CD4-positive, CD25-positive, alpha-beta regulatory T cell (primary cell): ENCODE measurements at places on chromosomes 11 and 22.

DNA sequence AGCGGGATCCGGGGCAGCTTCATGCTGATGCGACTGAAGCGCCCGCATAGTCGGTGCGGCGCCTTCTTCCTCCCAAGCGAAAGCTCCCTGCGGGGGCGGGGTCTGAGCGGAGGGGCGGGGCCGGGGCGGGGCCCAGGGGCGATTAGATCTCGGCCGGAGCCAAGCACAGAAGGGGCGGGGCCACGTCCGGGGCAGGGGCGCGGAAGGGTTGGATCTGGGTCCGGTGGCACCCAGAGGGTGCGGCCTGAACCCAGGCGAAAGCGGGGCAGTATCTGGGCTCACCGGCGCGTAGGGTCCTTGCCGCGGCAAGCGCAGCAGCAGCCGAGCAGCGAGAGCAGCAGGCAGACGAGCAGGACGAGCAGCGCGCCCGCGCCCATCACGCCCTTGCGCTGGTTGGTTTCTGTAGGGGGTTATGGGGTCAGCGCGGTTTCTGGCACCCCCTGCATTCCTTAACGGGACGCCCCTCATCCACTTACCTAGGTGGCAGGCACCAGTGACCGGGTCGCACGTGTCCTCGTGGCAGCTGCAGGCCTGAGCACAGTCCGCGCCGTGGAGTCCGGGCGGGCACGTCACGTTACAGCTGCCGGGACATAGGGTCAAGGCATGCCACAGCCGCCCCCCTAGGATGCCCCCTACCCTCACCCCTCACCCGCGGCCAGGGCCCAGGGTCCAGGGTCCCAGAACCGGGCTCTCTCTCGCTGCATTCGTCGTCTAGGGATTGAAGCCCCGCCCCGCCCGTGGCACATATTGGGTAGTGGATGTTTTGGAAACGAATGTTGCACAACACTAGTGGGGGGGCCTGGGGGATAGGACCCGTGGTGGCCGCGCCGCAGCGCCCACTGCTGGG lies 8.1 kb downstream of the SCARF2 start:
- DNase-seq = peak; percentile 79

DNA sequence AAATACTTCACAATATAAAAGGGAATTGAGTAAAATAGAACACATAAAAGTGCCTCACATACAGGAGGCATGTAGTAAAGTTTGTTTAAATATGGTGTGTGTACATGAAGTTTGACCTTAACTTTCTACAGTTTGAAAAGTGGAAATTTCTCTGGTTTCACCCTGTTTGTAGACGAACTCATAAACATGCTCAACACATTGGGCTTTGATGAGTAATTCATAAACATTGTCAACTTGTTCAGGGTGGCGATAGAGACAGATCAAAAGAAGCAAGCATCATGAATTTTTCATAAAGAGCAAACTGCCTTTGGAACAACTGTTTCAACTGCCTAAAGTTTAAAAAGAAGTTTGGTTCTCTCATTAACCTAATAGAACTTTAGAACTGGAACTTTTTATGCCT lies 9.1 kb downstream of the SLN start:
- DNase-seq = no peak

- peak; percentile 77 for DNase-seq
These were observed 4.4 kb upstream of the PRR5 start for GRCh38 chr22:44697423-44698141.

GRCh38 chr11:66766681-66767080 lies 37.7 kb upstream of the SPTBN2 start:
- DNase-seq = no peak

DNA sequence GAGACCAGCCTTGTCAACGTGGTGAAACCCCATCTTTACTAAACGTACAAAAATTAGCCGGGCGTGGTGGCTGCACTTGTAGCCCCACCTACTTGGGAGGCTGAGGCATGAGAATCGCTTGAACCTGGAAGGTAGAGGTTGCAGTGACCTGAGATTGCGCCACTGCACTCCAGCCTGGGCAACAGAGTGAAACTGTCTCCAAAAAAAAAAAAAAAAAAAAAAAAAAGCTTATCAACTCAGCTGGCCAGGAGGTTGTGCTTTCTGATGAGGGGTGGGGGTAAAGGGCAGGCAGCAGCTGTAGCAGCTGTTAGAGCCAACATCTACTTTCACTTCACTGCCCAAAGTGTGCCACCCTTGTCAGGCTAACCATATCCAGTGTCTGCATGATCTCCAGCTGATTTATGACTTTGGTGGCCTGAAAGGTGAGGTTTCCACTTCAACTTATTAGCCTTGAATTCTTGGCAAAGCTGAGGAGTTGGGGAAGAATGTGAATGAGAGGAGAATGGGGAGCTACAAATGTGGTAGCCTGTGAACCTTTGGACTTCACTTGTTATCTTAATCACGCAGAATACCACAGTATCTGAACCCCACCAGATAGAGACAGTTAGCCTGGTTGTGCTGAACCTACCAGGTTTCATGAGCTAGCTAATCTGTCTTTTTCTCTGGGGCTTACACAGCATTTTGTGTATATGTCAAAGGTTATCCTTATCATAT lies 19.6 kb downstream of the RNF121 start:
- DNase-seq = no peak

- DNase-seq = no peak
These were observed 5.1 kb downstream of the CHRNA10 start for GRCh38 chr11:3666023-3666530.

DNA sequence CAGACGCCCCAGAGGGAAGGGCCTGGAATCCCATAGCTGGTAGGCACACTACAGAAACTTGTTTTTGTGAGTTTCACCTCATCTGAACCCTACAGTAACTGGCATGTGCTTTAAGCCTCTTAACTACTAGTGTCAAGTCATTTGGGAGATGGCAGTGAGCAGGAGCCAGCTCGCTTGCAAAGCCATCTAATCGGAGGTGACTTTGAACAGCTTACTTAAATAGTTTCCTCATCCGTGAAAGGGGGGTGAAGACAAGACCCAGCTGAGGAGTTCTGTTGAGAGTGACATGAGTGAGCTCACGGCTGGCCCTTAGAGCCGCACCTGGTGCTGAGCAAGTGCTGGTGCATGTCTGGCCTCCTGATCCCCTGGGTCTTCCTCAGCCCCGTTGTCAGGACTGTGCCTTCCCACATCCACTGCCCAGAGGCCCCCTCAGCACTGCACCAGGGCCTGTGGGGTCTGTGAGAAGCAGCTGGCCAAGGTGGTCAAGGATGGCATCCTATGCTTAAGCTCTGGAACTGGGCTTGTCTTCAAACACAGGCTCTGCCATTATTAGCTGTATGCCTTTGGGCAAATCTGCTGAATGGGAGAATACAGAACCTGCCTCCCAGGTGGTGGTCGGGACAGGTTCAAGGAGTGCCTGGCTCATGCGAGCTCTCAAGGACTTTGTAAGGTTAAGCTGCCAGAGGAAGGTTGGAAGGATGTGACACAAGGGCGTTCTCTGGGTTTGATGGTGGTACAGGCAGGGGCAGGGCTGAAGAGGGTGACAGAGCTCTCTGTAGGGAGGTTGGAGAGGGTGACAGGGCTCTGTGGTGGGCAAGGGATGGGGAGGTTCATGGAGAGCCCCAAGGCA lies 27.3 kb downstream of the INCENP start:
- no peak for DNase-seq

DNA sequence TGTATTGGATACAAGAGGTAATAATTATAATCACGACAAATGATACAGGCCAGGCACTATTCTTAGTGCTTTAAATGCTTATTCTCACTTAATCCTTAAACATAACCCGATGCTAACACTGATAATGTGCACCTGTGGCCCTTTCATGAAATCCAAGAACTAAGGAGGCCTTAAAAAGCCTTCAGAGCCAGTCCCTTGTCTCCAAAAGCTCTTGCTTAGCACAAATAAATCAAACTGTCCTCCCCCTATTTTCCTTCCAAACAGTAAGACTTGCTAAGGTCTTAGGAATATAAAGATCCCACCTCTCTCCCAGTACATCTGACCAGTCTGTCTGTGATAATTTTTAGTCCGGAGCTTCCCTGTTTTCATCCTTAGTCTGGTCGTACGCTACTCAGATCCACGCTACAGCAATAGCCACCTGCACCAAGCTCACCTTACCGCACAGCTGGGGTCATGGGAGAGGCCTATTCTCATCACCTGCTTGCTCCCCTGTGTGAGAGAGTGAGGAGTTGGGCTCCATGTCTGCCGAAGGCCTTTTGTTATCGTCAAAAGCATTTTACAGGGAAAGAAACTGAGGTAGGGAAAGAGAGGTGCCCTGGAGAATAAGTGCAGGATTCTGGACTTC lies 16.9 kb downstream of the FXYD6 start:
- DNase-seq = no peak

DNA sequence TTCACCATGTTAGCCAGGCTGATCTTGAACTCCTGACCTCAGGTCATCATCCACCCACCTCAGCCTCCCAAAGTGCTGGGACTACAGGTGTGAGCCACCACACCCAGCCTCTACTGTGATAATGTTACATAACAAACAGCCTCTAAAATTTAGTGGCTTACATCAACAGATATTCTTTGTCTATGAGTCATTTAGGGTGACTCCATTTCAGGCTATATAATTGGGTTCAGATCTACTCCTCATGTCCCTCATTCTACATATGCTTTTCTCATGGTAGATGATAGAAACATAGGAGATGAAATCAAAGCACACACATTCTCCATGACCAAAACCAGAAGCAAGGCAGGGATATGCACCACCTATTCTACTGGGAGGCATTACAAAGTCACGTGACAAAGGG lies 72.7 kb downstream of the SIK2 start:
- no peak for DNase-seq

DNA sequence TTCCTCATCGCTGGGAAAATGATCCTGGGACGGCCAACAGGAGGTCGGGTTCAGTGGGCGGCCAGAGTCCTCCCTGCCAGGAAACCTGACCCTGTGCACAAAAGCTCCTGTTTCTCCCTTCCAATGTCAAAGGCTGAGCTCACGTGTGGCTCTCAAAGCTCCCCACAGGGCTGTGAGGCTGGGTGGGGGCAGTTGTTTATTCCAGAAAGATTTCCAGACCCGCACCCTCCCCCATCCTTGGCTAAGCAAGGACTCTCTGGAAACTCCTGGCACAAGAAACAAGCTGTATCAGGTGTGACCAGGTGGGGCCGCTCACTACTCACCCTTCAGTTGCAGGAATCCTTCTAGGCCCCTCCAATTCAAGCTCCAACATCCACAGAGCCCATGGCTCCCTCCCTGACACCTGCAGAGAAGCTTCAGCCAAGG lies 131.9 kb downstream of the SHANK2 start:
- DNase-seq = no peak

GRCh38 chr11:17258670-17259069 lies 17.9 kb upstream of the NUCB2 start:
- DNase-seq = no peak

GRCh38 chr22:27990879-27991278 lies 71.8 kb upstream of the PITPNB start:
- DNase-seq = no peak

DNA sequence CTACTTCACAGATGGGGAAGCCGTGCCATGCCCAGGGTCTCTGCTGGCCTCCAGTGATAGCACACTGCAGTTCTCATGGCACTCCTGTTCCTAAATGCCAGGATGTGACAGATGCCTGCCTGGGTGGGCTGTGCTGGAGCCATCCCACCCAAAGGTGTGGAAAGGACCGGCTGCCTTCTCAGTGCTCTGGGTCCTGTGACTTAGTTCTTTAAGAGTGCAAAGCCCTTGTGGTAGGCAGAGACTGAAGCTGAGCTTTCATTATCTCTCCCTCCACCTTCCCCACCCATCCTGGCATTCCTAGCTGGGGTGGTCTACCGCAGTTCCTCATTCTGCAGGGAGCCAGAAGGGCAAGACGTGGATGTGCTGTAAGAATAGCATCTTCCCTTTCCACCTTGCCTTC lies 150.1 kb downstream of the CEP164 start:
- DNase-seq = no peak

DNA sequence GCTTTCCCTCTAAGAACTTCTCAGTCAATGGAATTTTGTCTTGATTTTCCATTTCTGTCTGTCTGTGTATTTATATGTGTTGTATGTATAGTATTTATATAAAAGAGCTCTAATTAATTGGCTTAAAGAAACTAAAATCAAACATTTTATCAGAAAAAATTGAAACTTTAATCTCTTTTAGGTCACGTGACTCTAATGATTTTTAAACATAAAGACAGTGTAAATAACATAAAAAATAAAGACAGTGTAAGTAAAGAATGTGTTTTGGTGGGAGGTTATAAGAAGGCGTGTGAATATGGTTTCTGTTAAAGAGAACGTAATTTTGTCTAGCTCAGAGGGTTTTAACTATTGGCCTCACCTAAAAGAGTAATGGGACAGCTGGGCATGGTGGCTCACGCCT lies 2.4 kb downstream of the JAML start:
- no peak for DNase-seq

DNA sequence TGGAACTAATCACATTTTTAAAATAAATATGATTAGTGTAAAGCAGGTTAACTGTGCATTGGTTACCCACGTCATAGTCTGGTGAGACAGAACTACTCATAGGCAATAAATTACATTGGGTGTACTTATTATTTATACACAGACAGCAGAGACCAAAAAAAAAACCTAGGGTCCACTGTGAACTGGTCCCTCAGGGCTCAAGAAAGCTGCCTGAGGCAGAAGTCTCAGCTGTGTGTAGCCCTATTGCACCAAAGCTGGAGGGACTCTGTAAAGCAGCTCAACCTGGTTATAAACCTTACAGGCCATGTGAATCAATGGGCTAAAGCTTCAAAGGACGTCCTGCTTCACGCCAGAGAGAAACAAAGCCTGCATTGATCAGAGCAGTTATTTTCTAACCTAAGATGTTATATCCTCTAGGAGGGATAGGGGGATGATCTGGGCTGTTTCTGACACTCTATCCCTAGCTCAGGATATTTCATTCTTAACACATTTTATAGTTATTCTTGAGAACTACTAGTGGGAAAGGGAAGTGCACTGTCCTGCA lies 432.2 kb upstream of the ANO3 start:
- DNase-seq = no peak

DNA sequence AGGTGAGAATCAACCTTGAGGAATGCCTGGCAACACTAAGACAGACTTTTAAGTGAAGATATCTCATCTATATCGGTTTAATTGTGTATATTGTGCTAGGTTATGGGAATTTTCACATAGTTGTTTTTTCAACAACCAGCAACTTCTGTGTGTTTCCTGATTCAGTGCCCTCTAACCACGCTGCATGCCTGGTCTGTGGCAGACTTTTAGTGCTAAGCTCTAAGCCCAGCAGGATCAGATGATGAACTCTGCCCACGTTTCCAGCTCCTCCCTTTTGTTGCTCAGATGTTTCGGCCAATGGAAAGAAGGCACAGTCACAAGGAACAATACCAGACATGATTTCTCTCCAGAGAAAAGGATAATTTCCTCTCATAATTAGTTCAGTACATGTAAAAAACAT lies 1.4 kb upstream of the VWA5A start:
- DNase-seq = no peak
